Activated naive CD8-positive, alpha-beta T cell treated with anti-CD3 and anti-CD28 coated beads, Interleukin-2, amount 50 U/mL, for 16 hours (primary cell): ENCODE measurements at places on chromosomes 11 and 22.
A peak's percentile ranks its signal among the peaks of the same experiment; 100 is the strongest.

DNA sequence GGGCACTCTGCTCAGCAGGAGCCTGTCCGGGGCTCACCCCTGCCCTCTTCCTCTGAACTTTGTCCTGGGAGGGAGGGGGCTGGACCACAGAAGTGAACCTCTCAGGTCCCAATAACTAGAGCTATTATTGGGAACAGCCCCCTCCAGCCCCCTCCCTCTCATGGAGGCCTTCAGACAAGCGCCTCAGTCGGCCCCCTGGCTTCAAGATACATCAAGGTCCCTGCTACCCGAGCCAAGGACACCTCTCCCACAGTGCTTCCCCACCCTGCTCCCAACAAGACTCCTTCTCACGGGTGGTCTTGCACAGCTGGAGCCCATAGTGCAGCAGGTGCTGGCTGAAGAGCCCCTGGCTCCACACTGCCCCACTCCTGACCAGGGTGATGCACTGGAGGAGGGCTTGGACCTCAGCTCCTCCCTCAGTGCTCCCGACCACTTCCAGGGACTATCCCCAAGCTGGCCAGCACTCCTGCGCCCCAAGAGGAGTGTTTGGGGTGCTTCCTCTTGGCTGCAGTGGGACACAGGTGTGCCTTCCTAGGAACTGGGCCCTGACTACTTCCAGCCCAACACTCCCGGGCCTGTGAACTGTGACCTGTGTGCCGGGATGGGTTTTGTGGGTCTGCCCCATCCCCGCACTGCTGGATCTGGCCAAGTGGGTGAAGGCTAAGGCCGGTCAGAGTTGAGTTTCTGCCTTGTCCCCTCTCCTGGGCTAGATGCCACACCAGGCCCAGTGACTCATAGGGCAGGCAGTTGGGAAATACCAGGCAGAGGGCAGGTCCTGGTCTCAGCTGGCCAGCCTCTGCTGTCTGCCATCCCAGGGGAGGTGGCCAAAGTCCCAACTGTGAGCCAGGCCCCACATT, 2.2 kb downstream of the PNPLA2 start:
- no peak for DNase-seq

DNA sequence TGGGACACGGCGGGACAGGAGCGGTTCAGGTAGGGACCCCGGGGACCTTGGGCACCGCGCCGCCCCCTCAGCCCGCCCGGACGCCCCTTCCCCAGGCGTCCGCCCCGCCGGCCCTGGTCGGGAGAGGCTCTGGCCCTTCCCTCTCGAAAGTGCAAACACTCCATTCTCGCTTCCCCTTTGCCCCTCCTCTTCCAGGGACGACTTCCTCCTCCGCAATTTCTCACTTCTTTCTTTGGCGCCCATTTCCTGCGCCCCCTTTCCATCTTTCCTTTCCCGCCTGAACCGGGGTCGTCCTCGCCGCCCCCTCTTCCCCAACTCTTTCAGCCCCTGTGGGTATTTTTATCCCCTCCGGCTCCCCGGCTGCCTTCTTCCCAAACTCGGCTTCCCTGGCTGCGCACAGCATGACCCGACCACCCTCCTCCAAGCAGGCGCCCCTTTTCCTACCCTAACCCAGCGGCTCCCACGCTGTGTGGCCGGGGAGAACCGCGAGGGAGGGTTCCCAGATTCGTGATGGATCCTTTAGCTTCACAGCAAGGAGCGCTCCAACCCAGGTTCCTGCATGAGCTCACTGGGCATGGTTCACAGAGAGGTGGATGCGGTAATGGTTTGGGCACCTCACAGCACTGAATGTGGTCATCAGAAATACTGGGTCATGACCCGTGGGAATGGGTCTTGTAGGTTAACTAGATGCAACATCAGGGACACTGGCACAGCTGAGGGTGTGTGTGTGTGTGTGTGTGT, 689 bp downstream of the RAB39A start:
- DNase-seq, result no peak

DNA sequence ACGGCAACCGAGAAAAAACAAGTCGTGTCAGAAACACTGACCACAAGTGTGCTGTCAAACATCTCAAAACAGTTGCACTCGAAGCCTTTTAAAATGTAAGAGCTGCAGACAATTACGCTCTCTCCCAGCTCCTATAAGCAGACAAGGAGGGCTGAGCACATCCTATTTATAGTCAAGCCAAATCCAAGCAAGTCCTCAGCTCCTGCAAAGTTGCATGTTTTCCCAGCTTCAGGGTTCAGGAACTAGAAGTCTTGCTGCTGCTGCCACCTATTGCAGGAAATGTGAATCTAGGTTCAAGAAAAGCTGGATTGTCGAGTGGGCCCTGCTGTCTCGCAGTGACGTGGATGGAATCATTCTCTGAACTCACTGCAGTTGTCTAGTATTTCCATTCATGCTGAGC, 15.5 kb downstream of the EFCAB6 start:
- no peak for DNase-seq

GRCh38 chr22:30968015-30968923, at the start of gene MORC2:
TSS of gene MORC2 (minus strand) at chr22:30968774. CDS start at chr22:30967889, 885 bp downstream.
- no peak for DNase-seq

DNA sequence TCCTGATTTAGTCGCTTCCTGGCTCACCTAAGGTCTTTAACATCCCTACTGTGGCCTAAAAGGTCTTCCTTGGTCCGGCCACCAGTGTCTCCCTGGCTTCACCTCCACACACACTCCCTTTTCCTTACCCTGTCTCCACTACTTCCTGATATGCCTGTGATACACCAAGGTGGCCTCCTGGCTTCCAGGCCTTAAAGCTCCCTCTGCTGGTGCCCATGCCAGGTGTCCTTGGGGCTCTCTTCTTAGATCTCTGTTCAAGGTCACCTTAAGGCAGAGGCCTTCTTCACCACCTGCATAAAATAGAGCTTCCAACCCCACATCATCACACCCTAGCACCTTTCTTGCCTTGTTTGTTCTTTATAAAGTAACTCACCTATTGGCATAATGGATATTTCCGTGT, 787.7 kb downstream of the NTM start:
- DNase-seq, result no peak

GRCh38 chr22:43300891-43301676, 42.1 kb downstream of the SCUBE1 start:
- no peak for DNase-seq

DNA sequence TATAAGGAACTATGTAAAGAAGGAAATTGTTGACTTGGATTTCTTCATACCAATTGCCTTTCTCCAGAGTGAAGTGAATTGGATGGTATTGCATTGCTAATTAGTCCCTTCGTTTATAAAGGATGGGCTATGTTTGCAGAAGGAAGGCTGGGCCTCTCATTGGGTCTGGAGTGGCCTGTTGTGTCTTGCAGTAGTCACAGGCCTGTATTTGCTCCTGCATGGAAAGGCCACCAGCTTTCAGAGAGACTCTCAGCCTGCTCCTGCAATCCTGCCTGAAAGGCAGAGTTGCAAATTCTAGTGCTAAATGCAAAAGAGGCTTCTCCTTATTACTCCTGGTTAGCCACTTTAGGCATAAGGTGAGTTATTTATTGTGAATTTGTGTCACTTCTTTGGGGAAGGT, 103.8 kb downstream of the EXT2 start:
- DNase-seq, result no peak

- no peak for DNase-seq
These were observed 19.3 kb upstream of the MPPED1 start for GRCh38 chr22:43392385-43392989.

DNA sequence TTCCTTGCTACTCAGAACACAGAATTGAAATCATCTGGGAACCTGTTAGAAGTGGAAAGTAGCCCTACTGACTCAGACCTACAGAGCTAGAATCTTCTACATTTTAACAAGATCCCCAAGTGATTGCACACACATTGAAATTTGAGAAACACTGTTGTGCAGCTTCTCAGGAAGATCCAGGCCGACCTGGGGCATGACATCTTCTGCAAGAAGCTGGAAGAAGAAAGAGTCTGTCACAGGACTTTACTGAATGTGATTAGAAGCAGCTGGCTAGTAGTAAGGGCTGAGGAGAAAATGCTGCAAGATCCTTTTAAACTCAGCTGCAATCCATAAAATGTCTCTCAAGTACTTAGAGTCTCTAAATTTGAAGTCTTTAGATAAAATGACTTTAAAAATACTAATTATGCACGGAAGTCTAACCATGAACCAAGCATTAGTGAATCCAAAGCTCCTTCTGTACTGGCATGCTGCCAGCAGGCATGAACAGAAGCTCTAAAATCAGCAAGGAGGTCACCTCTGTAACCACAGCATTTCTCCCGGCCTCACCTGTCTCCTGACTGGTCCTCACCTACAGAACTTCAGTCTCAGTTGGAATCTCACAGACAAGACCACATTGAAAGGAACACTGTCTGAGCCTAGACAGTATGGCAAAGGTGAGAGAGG, 85.0 kb downstream of the SERGEF start:
- no peak for DNase-seq

GRCh38 chr11:77959434-77959833, 35.0 kb downstream of the INTS4 start:
- no peak for DNase-seq

DNA sequence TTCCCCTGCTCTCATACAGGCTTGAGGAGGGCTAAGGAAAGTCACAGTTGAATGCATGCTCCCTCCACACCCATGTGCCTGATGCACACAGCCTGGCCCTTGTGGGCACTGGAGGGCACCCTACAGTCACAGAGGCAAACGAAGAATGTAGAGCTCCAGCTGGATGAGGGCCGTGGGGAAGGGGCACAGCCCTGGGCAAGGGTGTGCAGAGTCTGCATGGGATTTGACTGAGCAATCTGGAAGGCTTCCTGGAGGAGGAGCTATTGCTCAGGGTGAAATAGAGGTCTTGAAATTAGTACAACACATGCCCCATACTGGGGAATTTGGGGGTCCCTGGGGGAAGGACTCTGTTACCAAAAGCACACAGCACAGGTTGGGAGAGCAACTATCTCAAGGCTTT, 64.0 kb downstream of the KCNQ1 start:
- DNase-seq, result no peak

- DNase-seq, result peak; percentile 68
These were observed 101.2 kb downstream of the BCR start for GRCh38 chr22:23281406-23282088.

GRCh38 chr22:32808038-32808445, 6.5 kb downstream of the TIMP3 start:
- DNase-seq, result no peak

- DNase-seq, result no peak
These were observed 186.5 kb downstream of the HIPK3 start for GRCh38 chr11:33443684-33444083.

GRCh38 chr22:39416319-39416718, 16.7 kb downstream of the TAB1 start:
- DNase-seq, result no peak

- DNase-seq, result no peak
These were observed at the start of gene SULT4A1 for GRCh38 chr22:43862074-43862881. TSS of gene SULT4A1 (minus strand) at chr22:43862513. CDS start at chr22:43862382, 131 bp downstream.

DNA sequence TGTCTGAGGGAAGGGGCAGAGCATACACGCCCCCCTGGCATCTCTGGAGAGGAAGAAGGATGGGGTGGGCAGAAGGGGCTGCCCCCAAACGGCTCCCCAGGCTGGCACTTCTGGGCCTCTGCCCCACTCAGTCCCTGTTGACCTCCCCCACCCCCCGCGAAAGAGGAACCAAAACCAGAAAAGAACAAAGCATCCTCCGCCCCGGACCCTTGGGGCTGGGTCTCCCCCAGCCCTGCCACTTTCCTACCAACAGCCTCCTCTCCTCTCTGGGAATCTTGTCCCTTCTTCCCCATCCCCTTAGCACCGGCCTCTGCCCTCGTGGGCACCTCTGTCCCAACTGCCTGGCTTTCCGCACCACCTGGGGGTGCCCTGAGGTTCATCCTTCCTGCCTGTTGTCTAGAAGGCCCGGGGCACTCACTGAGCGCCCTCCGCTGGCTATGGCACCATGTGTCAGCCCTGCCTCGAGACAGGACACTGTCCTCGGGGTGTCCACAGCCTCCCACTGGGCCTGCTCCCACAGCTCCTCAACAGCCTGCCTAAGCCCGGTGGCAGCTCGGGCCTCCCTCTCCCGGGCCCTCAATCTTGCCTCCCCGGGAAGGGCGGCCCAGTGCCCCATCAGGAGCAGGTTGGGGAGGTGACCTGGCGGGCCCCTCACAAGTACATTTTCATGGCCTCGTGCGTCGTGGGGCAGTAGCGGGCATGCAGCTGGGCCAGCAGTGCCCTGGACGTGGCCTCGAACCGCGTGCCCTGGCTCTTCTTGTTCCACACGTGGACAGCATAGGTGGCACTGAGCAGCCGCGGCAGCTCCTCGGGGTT, 28.2 kb downstream of the A4GALT start:
- DNase-seq, result no peak

DNA sequence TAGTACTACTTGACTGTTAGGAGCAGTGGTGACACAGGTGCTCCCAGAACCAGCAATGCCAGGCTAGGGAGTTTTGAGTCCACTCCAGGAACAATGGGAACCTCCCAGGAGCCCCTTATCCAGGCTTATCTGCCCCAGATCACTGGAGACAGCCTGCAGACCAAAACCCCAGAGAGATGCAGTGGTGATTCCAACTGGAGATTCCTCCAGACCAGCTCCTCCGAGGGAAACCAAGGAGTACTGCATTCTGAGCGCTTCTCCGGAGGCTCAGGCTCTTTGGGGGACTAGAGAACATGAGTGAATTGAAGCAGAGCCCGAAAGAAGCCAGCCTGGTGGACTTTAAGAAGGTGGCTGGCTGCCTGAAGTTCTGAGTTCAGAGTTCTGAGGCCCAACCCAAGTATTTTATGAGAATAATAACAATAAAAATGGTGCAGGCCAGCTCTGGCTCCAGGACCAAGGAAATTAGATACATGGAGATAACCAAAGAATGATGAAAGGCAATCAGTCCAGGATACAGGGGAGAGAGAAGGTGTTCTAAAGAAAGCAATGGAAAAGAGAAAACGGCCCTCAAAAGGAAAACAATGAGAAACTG, 1.3 kb upstream of the TMEM25 start:
- no peak for DNase-seq

DNA sequence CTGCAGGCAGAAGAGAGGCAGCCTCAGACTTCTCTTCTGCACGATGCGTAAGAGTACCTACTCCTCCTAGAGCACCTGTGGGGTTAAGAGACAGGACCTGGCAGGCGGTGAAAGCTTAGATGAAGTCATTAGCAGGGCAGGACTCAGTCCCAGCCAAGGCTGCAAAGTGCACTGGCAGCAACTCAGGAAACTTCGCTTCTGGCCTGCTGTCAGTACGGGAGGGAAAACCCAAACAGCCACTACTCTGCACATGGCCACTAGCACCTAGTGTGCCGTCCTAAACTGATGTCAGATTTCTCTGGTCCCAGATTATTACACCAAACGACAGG, 8.8 kb upstream of the KLHL35 start:
- DNase-seq, result no peak
